ENCODE measurements at places on chromosomes 5 and 9.

- H3K4me3 ChIP-seq, result no peak overlapping the region
- DNase-seq, result no peak
- H3K27me3 ChIP-seq, result no peaks in the 10 kb centered on the region
- peaks cover 21% of the 10 kb centered on the region for H3K36me3 ChIP-seq
These were observed 26.0 kb downstream of the SLC31A2 start for GRCh38 chr9:113176803-113177202.

DNA sequence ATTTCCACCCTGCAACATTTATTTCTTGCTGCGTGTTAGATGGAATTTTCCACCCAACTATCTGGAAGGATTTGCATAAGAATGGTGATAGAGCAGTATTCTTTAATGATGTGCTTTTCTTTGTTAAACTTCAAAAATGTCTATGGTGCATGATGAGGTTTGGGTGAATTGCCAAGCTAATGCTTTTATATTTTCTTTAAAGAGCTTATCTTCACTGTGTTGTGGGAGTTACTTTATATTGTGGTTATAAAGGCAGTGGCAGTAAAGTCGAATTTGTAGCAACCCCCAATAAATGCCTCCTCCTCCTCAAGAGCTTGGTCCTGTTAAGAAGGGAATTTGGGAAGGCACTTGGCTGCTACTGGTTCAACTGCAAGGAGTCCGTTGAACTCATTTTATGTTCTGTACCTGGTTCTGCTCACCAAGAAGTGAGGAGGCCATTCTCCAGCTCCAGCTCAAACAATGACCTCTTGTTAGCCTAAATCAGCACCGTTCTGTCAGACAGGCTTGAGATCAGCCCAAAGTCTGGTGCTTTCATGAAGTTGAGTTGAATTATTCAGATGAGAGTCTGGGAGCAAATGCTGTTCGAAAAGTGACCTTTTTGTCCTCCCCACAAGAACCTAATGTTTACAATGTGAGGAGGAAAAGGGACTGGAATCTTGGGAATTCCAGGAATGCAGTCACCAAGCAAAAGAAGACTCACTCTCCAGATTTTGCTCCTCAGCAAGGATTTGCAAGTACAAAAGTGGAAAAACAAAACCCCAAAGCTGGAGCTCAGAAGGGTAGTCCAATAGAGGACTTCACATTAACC is 217.0 kb downstream of the TMEM38B start:
- DNase-seq, result no peak
- H3K27me3 ChIP-seq, result no peaks in the 10 kb centered on the region
- no peak overlapping the region for H3K27ac ChIP-seq

DNA sequence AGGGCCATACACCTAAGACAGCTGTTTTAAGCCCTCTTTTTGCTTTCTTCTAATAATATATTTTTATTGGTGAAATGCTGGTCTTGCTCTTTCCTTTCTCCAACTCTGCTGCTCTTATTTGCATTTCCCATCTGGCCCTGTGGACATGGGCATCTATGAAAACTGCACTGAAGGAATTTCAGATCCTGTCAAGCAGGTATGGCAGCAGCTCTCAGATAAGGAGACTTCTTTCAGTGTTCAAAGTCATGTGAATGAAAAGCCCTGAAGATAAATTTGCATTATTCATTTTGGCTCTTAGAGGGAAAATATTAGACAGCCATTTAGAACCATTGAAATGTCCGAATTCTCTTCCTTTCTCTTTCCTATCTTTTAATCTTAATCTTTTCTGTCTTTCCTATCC is 668.0 kb upstream of the RIOK2 start:
- H3K4me1 ChIP-seq, result no peaks in the 10 kb centered on the region
- no peak overlapping the region for H3K4me3 ChIP-seq
- DNase-seq, result no peak
- no peaks in the 10 kb centered on the region for H3K27me3 ChIP-seq
- H3K27ac ChIP-seq, result no peak overlapping the region

- no peak overlapping the region for H3K4me3 ChIP-seq
- H3K36me3 ChIP-seq, result no peaks in the 10 kb centered on the region
- no peaks in the 10 kb centered on the region for H3K27me3 ChIP-seq
- no peak overlapping the region for H3K27ac ChIP-seq
These were observed 889.4 kb upstream of the SEMA6A start for GRCh38 chr5:117463881-117464570.

DNA sequence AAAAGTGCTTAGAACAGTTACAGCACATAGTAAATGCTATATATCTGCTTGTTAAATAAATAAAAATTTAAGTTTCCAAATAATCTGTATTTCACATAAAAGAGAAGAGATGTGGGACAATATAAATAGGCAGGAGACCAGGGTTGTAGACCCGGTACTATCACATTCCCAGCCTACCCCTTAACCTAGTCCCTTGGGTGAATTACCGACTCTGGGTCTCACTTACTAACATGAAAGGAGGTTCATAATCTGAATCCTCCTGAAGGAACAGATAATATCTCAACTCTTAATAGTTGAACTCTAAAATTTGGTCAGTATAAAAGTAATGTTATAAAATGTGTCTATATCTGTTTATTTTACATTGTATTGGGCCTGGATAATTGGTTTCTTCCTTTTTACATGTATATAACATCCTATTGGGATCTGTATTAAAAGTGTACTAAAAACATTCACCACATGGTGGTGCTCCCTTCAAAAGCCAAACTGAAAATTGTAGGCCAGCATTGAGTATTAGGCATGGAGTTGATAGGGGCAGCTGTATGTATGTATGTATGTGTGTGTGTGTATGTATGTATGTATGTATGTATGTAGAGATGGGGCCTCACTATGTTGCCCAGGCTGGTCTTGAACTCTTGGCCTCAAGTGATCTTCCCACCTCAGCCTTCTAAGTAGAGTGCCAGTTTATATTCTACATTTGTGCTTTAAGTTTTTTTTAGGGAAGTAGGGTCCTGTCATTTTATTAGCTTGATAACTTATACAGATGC is 64.2 kb upstream of the ABL1 start:
- DNase-seq, result peak; percentile 35
- H3K27me3 ChIP-seq, result no peaks in the 10 kb centered on the region

DNA sequence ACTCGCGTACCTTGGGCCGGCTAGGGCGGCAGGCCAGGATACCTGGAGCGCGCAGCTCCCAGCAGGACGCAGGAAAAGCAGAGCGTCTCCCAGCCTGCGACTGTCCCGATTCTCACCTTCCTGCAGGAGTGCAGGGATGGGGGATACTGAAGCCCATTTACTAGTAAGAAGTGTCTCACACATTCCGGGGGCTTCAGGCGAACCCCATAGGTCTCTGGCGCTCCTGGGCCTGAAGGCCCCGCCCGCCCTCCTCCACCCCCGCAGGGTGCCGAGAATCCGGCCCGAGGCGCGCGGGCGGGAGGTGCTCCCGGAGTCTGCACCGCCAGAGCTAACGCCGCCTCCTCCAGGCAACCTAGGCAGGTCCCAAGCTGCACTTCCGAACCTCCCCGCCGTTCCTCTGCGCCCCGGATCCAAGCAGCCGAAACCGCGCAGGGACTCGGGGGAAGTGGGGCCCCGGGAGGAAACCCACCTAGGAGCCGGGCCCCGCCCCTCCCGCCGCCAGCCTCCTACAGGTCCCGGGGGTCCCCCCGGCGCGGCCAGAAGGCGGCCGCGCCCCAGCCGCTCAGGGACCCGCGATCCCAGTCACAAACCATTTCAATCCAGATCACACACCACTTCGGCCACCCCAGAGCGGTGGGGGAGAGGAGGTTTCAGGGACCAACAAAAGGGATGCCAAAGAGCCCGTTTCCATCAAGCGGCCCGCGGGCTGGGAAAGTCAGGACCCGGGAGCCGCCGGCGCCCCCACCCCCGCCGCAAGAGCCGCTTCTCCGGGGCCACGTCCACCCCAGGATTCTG is 1.2 kb downstream of the ROR2 start:
- H3K27ac ChIP-seq, result no peak overlapping the region
- peak overlapping the region; percentile 78 for H3K4me3 ChIP-seq
- DNase-seq, result peak; percentile 77
- H3K36me3 ChIP-seq, result no peaks in the 10 kb centered on the region
- H3K4me1 ChIP-seq, result 0 out of 2 replicates have a peak, but pooled peaks cover 2% of the 10 kb centered on the region
- no peaks in the 10 kb centered on the region for H3K27me3 ChIP-seq

DNA sequence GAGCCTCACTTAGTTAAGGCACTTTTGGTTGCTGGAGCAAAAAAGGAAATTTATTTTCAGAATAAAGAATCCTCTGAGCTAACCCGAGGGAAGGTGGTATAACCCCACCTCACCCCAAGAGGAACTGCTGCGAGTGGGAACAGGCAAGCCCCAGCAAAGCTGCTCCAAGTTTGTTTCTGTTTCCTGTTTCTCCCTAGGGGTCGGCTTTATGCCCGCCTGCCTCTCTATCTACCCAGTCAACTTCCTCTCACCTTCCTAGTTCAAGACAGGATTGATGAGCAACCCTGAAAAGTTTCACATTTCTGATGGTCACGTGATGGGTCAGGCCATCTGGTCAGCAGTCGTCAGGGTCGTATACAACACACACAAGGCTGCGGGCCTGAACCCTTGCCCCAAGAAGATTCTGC is 31.1 kb downstream of the TRIO start:
- H3K4me3 ChIP-seq, result no peak overlapping the region
- no peaks in the 10 kb centered on the region for H3K36me3 ChIP-seq
- H3K4me1 ChIP-seq, result no peaks in the 10 kb centered on the region
- no peak for DNase-seq
- H3K27me3 ChIP-seq, result no peaks in the 10 kb centered on the region
- H3K27ac ChIP-seq, result no peak overlapping the region

DNA sequence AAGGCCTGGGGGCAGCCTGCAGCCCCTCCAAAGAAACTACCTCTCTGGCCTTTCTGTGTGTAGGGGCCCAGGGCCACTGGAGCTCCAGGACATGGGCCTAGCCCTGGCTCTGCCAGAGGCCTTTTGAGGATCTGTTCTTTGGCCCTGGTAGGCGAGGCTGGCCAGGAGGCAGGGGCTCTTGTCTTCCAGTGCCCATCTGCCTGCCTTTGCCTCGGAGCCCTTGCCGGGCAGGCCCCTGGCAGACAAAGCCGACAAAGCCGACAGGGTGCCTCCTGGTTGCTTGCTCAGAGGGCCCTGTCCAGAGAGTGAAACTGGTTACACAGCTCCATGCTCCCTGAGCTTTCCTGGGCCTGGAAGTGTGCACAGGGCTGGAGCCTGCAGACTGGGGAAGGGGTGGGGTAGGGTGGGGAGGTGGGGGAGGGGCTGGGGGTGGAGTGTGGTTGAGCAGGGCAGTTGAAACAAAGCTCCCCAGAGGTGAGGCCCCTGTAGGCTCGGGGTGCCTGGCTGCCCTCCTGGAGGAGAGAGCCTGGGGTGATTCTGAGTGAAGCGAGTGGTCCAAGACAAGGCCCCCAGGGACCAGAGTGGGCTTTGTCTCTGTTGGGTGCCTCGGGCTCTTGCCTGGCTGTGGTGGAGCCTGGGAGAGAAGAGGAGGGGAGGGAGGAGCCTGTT is 29.3 kb downstream of the PTPA start:
- peaks cover 14% of the 10 kb centered on the region for H3K4me1 ChIP-seq
- DNase-seq, result peak; percentile 22
- H3K4me3 ChIP-seq, result peak overlapping the region; percentile 60
- H3K36me3 ChIP-seq, result no peaks in the 10 kb centered on the region
- no peaks in the 10 kb centered on the region for H3K27me3 ChIP-seq

- H3K27ac ChIP-seq, result no peak overlapping the region
- no peak overlapping the region for H3K4me3 ChIP-seq
- H3K4me1 ChIP-seq, result no peaks in the 10 kb centered on the region
- DNase-seq, result no peak
- no peaks in the 10 kb centered on the region for H3K27me3 ChIP-seq
These were observed 105.5 kb upstream of the CPLX2 start for GRCh38 chr5:175765858-175766257.

- H3K27me3 ChIP-seq, result no peaks in the 10 kb centered on the region
- 0 out of 2 replicates have a peak overlapping the region, but pooled peaks have one; percentile 21 for H3K27ac ChIP-seq
- peak; percentile 39 for DNase-seq
- H3K4me1 ChIP-seq, result no peaks in the 10 kb centered on the region
- H3K36me3 ChIP-seq, result no peaks in the 10 kb centered on the region
These were observed 462.5 kb upstream of the TYRP1 start for GRCh38 chr9:12230708-12231107.

GRCh38 chr9:136588663-136589464 is 43.0 kb upstream of the NOTCH1 start:
- no peaks in the 10 kb centered on the region for H3K4me1 ChIP-seq
- no peak overlapping the region for H3K27ac ChIP-seq
- H3K27me3 ChIP-seq, result peaks cover 98% of the 10 kb centered on the region
- H3K4me3 ChIP-seq, result no peak overlapping the region
- no peaks in the 10 kb centered on the region for H3K36me3 ChIP-seq
- no peak for DNase-seq

- no peaks in the 10 kb centered on the region for H3K36me3 ChIP-seq
- peak; percentile 88 for DNase-seq
- peak overlapping the region; percentile 65 for H3K27ac ChIP-seq
- no peak overlapping the region for H3K4me3 ChIP-seq
- peaks cover 45% of the 10 kb centered on the region for H3K4me1 ChIP-seq
These were observed 126.6 kb upstream of the IL12B start for GRCh38 chr5:159456722-159457465.

- H3K27ac ChIP-seq, result no peak overlapping the region
- H3K36me3 ChIP-seq, result no peaks in the 10 kb centered on the region
- no peak for DNase-seq
- H3K4me3 ChIP-seq, result no peak overlapping the region
- H3K27me3 ChIP-seq, result no peaks in the 10 kb centered on the region
These were observed 64.5 kb downstream of the RCL1 start for GRCh38 chr9:4857163-4857810.

DNA sequence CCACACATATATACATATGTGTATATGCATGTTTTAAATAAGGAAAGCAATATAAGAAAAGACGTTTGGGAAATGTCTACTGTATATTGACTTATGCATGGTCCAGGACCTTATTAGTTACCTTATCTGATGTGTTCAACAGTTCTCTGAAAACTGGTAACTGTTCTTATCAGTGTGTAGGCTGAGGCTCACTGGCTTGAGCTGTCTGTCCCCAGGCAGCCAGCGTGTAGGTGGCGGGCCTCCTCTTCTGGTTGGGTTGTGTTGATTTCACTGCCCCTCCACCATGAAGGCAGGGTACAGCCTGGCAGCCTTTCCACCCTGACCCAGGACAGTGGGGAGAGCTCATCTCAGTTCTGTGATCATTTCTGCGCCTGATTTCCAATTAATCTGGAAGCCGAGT is 38.7 kb upstream of the SEMA4D start:
- no peak overlapping the region for H3K27ac ChIP-seq
- no peak overlapping the region for H3K4me3 ChIP-seq
- H3K36me3 ChIP-seq, result no peaks in the 10 kb centered on the region
- H3K27me3 ChIP-seq, result no peaks in the 10 kb centered on the region
- peaks cover 7% of the 10 kb centered on the region for H3K4me1 ChIP-seq
